ENCODE measurements at places on chromosomes 7 and 10.

DNA sequence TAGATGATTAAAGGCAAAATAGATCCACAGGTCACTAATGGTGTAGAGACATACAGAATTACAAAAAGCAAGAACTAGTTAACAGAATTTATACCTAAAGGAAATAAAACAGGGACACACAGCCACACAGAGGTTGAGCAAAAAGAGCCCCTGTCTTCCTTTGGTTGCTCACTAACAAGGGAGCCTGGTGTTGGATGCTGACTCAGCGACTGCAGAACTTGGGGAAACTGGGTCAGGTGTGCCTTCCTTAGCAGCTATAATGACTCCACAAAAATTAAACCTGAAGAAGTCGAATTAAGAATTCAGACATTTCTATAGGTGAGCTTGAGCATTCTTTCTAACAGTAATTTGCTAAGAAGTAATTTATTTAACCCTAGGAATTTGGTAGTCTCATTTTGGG, 15.0 kb downstream of the POM121L12 start:
- no peak for DNase-seq

GRCh38 chr10:90133606-90134005, 432.2 kb downstream of the KIF20B start:
- no peak for DNase-seq

DNA sequence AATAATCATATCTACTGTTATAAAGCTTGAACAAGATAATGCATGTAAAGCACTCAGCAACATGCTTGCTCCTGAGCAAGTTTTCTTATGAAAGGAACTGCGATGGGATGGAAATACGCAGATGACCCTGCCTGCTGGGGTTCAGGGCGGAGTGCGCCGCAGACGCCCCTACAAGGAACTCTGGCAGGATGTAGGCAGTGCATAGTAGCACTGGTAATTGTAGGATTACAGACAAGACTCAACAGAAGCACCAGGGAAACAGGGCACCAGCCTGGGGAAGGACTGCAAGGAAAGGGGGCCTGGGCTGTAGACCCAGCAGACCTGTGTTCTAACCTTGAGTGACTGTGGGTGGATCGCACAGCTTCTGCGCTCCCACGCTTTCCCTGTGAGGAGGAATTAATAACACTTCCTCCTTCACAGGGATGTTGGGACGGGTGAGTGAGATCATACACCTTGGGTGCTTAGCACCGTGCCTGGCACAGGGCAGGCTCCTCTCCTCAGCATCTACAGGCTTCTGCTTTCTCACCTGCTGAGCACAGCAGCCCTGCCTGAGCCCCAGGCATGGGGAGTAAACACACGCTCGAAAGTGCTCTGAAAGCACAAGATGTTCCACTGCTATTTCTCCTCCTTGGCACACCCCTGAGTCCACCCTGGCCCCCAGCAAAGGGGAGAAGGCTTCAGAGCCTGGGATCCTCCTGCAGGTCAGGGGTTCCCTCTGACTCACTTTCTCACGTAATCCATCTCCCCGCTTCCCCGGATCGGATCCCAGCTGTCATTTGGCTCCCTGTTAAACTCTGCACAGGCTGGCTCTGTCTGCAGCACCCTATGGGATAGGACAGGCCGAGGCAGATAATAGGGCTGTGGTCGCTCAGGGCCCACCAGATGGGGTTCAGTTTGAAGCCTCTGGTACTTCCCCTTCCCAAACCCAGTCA, 19.2 kb downstream of the ITPRIP start:
- DNase-seq = no peak

GRCh38 chr10:84428711-84429110, 100.3 kb downstream of the CCSER2 start:
- DNase-seq = no peak

DNA sequence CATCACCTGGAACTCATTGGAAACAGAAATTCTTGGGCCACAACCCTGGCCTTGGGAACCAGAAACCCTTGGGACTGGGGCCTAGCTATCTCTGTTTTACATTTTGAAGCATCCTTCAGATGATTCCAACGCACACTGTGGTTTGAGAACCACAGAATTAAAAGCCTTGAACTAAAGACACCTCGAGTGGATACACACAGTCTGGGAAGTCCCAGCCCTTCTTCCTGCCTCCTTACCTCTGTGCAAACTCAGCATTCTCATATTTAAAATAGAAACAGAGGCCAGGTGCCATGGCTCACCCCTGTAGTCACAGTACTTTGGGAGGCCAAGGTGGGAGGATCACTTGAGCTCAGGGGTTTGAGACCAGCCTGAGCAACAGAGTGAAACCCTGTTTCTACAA, 12.9 kb downstream of the NPFFR1 start:
- DNase-seq = no peak
